ENCODE measurements at places on chromosomes 4 and X.

- DNase-seq = no peak
These were observed 5.0 kb downstream of the AWAT2 start for GRCh38 chrX:70044541-70045245.

GRCh38 chrX:37955273-37955672, 51.1 kb upstream of the SYTL5 start:
- no peak for DNase-seq

DNA sequence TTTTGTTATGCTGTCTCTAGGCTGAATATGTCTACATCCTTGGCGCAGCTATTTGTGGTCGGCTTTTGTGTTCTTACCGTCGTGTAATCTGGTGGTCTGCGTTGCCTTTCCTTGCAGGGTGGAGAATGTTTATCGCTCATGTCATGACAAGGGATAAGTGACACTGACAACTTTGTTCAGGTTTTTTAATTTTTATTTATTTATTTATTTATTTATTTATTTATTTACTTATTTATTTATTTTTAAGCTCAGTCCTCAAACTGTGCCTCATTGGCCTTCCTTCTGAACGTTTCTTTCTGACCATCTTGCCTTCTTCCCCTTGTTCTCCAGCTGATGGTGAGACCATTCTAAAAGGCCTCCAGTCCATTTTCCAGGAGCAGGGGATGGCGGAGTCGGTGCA, 26.4 kb downstream of the SMS start:
- DNase-seq = no peak

GRCh38 chr4:26009502-26009901, 95.5 kb downstream of the SMIM20 start:
- no peak for DNase-seq

DNA sequence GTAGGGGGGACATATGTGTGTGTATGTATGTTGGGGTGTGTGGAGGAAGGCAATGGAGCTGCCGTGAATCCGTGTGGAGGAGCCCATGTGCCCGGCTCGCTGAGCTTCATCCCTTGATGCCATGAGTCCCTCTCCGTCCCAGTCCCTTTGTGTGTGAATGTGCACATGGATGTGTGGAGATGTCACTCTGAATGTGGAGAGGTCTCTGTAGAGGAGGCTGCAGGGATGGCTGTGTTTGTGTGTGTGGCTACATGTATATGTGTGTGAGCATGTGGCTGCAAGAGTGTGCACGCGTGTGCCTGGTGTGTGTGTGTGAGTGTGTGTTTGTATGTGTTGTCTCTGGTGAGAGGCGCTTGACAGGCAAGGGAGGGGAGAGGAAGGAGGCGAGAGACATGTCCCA, 1.3 kb downstream of the DLG3 start:
- DNase-seq = no peak

DNA sequence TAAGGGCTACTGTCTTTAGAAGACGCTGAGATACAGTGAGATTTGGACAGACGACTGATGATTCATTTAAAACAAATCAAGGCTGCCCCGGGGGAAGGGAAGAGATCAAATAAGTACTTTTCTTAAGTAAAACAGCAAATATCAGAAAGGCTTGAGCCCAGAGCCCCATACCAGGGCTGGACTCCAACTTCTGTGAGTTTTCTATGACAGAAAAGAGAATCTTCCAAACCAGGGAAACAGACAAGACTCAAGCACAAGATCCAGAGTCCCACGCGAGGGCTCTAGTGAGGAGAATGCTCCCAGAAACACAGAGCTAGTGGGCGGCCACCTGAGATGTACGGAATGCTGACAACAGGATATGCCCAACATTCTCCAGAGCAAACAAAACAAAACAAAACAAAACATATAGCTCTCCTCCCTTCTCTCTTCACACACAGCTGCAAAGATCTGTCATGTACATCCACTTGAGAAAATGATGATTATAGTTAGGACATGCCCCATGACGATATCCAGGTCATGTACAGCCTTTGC, 13.1 kb downstream of the ACSL1 start:
- DNase-seq = no peak

- DNase-seq = no peak
These were observed 39.2 kb upstream of the PLS3 start for GRCh38 chrX:115521741-115522140.

DNA sequence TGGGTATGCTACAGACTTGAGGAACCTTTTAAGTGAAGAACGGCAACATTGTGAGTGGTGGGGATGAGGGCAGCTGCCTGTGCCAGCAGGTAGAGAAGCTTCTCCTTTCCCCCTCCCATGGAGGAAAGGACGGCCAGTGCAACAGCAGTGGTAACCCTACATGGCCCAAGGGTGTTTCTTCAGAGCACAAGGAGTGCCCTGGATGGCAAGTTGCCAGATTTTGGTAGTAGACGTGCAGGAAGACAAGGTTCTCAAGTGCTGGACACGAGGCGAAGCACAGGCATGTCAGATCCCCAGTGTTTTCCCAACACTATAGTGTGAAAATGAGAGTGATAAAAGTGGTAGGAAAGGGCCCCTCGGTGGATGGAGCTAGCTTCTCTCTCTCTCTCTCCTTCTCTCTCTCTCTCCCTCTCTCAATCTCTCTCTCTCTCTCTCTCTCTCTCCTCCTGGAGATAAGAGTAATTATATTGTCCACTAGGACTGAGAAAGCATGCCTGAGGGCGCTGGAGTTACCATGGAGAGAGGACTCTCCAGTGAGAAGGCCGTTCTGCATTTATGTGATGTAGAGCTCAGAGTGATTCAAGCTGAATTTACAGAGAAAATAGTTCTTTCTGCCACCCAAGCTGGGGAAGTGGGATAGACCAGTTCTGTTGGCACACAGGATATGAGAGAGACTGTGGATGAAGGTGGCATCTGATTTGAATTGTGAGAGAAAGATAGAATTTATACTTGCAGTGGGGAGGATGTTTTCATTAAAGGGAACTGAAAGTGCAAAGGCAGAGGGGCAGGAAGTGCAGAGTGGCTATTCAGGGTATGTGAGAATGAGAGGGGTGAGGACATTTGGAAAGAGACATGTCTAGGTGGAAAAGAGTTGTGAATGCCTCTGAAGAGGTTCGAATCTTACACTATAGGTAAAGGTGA, 25.7 kb upstream of the TRPC3 start:
- DNase-seq = no peak

DNA sequence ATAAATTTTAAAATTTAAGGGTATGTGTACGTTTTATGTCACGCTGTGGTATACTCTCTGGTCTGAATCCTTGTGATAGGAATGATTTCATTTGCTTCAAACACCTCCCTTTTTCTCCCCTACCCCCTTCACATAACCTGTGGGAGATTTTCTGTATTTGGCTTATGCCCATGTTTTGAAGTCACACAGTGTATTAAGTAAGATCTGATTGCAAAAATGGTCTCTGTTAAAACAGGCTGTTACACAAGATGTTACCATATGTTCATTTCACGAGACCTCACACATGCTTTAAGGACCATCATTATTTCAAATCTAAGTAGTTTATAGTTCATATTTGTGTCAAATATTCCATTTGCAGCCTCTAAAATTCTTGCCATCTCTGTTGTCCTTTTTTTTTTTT, 63.5 kb downstream of the TMEM131L start:
- no peak for DNase-seq

- DNase-seq = no peak
These were observed 47.0 kb downstream of the MOSPD2 start for GRCh38 chrX:14920196-14920595.

GRCh38 chrX:9604908-9605306, 140.0 kb downstream of the TBL1X start:
- no peak for DNase-seq

- peak; percentile 12 for DNase-seq
These were observed 702.3 kb downstream of the TRIML1 start for GRCh38 chr4:188841523-188841922.

DNA sequence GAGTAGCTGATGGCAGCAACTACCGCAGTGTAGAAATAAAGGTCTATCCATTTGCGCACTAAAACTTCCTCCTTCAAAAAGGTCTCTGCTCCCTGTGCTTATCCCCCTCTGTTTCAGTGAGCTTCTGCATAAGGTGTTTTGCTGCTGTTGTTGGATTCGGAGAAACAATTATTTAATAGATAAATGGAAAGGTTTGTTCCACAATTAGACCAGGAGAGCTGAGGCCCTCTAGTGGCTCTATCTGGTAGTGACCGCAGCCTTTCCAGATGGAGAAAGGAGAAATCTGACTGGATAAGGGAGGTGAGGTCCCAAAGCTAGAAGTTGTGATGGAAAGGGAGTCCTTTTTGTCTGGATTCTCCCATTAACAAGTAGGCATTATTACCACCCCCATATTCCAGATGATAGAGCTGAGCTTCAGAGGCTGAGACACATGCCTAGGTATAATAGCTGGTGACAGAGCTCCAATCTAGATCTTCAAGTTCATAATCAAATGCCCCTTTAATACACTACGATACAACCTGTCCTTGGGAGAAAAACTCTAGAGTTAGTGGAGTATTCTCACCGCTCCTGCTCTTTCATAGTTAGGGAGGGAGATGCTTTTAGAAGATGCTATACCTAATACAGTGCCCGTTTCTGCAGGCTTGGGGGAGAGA, 5.1 kb upstream of the GABRQ start:
- DNase-seq = no peak

DNA sequence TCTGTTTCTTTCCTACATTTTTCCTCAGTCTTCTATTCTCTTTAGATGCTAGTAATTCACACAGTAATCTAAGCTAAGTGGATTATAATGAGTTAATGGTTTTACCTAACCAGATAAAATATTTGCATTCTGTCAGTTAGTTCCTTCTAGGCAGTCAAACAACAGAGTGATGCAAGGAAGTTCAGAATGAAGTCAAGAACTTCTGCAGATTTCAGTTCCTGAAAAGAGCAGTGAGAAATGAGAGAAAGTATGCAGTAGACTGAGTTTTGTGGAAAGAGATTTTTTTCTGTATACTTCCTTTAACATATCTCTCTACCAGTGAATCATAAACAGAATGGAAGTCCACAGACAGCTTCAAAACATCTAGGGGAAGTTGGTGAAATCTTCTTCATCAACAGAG, 774.0 kb upstream of the POU3F4 start:
- no peak for DNase-seq

- DNase-seq = no peak
These were observed 410.6 kb downstream of the HNRNPD start for GRCh38 chr4:81963015-81963762.
